Calu3 (cell line): ENCODE measurements at places on chromosomes 4 and X.
A peak's percentile ranks its signal among the peaks of the same experiment; 100 is the strongest.

DNA sequence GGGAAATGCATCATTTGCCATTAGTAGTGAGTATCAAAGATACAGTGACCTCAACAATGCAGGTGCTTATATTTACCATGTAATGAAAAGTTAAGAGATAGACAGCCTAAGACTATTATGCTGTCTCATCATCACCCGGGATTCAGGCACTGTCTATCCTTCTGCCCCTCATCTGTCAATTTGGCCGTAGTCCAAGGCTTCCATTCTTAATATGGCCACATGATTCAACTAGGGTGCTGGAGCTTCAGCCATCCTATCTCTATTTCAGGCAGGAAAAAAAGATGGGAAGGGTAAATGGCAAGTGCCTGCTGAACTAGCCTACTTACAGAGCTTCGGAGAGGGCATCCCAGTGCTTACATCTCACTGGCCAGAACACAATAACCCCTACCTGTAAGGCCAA, 196.7 kb upstream of the LNX1 start:
- peaks cover 41% of the 10 kb centered on the region for H3K27me3 ChIP-seq
- no peak overlapping the region for H3K27ac ChIP-seq
- no peaks in the 10 kb centered on the region for H3K36me3 ChIP-seq

DNA sequence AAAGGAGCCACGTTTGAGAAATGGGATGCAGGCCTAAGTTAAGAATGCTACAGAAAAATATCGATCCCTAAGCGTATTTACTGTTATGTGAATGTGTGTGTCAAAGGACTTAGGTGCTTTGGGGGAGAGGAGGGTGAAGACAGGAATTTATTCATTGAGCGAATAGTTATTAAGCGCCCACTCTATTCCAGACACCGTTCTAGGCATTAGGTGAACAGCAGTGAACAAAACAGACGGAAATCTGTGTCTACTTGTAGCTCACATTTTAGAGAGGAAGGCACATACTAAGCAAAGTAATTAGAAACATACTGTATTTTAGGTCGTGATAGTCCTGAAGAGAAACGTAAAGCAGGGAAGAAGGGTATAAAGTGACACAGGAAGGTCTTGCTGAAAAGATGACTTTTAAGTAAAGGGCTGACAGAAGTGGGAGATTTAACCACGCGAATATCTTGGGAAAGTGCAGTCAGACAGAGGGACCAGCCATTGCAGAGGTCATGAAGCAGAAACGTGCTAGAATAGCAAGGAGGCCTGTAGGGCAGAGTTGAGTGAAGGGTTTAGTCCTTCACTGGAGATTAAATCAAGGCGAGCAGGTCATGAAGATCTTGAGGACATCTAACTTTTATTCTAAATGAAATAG, 541 bp downstream of the AIMP1 start:
- H3K27ac ChIP-seq = no peak overlapping the region
- H3K36me3 ChIP-seq = peaks cover 5% of the 10 kb centered on the region
- H3K4me1 ChIP-seq = peaks cover 11% of the 10 kb centered on the region
- no peak overlapping the region for H3K4me3 ChIP-seq

- H3K27ac ChIP-seq = no peak overlapping the region
- no peak overlapping the region for H3K4me3 ChIP-seq
- no peaks in the 10 kb centered on the region for H3K27me3 ChIP-seq
These were observed 94.5 kb downstream of the CASK start for GRCh38 chrX:41828826-41829225.

- H3K4me1 ChIP-seq = peaks cover 8% of the 10 kb centered on the region
- no peaks in the 10 kb centered on the region for H3K36me3 ChIP-seq
- H3K27me3 ChIP-seq = no peaks in the 10 kb centered on the region
- peak overlapping the region; percentile 17 for H3K27ac ChIP-seq
- DNase-seq = no peak
- H3K4me3 ChIP-seq = no peak overlapping the region
These were observed 10.6 kb upstream of the PYURF start for GRCh38 chr4:88533937-88534750.

GRCh38 chr4:16136311-16136710, 52.5 kb upstream of the PROM1 start:
- no peaks in the 10 kb centered on the region for H3K27me3 ChIP-seq
- H3K4me3 ChIP-seq = no peak overlapping the region
- peaks cover 3% of the 10 kb centered on the region for H3K36me3 ChIP-seq

- H3K4me3 ChIP-seq = no peak overlapping the region
- no peak for DNase-seq
These were observed 7.4 kb downstream of the ARHGAP10 start for GRCh38 chr4:147739239-147739823.

DNA sequence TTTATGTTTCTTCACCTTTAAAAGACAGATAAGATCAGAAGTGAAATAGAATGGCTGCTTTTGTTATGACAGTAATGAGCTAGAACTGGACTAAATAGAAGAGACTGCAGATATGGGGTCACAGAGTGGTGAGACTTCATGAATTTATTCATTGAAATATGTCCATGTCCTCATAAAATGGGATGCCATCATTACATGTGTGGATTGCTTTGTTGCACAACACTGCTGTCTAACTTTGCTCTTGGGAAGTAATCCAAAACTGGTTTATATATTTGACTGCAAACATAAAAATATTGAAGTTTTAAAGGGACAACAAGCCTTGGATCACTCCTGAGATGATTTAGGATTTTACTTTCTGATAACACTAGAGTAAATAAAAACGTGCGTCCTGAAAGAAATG, 209.2 kb upstream of the FAT4 start:
- no peak overlapping the region for H3K4me3 ChIP-seq
- H3K27ac ChIP-seq = no peak overlapping the region
- no peaks in the 10 kb centered on the region for H3K36me3 ChIP-seq
- no peaks in the 10 kb centered on the region for H3K27me3 ChIP-seq
- H3K4me1 ChIP-seq = no peaks in the 10 kb centered on the region

GRCh38 chrX:103477496-103477895, 41.8 kb downstream of the RAB40A start:
- DNase-seq = no peak
- H3K4me1 ChIP-seq = no peaks in the 10 kb centered on the region
- H3K36me3 ChIP-seq = no peaks in the 10 kb centered on the region
